ENCODE measurements at places on chromosomes 6 and 20.

DNA sequence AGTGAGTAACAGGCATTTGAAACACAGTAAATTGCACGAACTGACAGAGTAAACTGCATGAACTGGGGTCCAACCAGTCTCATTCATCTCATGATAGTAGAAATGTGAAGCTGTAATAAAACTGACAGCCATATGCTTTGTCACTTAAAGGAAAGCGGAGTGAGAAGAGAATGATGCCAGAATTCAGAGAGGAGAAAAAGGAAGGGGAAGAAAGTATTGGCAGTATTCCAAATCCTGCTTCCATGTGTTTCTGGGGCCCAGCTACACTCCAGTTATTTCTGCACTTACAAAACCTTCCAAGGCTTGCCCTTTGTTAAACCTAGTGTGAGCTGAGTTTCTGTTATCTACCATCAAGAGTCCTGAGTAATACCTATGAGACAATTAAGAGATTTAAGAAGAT is 17.2 kb downstream of the SNX14 start:
- DNase-seq, result no peak

DNA sequence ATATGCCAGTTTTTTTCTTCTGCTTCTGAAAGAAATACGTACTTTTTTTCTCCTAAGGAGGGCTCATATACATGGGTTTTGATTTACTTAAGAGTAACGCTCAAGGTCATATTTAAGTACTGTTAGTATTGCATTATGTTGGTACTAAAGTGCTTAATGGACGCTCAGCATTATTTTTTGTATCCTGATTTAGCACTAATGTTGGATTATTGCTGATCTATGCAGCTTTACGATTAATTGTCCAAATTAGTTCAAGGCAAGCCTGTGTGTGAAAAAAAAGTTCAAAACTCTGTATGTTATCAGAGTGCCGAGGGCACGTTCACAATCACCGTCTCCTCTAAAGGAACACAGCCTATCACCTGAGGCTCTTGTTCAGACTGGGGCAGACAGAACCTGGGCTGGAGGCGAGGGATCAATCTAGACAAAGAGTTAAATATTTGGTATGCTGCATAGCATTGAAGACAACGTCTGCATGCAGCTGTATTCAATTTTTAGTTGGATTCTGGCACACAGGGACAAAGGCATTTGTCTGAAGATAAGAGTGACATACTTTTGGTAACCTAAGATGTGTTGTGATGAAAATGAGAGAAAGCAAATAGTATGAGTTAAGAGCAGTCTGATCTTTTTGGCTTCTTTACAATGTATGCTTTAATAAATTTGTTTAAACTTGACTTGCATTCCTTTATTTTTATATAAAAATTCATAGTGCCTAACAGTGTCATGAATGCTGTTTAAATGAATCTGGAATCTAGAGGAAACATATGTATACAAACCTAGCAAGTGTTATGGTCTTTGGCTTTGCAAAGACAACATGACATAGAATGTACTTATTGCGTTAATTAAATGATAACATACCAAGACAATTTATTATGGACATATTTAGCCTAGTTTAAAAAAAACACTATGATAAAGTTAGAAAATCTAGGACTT is 341.2 kb downstream of the SAMD5 start:
- DNase-seq, result no peak

- DNase-seq, result no peak
Measured at GRCh38 chr20:39067526-39068216, 105.5 kb downstream of the DHX35 start.

GRCh38 chr6:149150801-149151398 is 166.6 kb upstream of the TAB2 start:
- peak; percentile 60 for DNase-seq

DNA sequence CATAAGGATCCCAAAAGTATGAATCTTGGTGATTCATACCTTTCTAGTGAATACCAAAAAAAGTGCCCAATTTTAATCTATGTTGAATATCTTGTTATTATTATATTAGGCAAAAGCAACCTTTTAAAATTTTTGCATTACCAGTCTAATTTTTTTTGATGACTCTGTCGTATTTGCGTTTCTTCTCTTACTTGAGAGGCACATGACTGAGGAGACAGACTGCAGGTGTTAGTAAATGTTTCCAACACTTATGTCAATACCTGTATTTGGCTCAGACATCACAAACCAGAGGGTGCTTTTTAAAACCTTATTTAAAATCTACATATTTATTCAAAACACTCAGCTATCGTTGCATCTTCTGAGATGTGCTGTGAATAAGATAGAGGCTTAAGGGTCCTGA is 27.1 kb downstream of the ID4 start:
- DNase-seq, result no peak

DNA sequence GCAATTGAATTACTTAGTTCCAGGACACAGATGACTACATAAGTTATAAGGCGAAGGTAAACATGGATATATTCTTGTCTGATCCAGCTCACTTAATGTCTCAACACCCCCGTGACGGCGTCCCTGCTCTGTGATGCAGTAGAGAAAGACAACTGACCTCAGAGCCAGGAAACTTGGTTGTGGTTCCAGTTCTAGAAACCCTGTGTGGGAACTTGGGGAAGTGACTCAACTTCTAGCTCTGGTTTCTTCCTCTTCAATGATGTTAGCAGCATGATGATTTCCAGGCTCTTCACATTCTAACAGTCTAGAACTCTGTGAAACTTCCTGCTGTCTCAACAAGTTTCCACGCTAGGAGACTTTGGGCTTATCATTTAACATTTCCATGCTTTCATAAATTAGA is 18.4 kb downstream of the LAMA4 start:
- no peak for DNase-seq

DNA sequence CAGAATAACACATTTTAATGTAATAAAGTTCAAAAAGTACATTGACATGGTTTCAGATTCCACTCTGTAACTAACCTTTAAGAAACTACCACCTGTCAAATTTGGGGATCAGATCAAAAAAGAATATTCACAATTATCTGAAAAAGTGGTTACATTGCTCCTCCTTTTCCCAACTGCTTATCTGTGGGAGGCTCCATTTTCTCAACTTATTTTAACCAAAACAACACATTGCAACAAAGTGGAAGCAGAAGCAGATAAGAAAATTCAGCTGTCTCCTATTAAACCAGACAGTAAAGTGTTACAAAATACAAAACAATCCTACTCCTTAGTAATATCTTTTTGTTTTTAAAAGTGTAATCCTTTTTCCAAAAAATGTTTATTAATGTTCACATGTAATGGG is 61.4 kb downstream of the PDSS2 start:
- no peak for DNase-seq

GRCh38 chr6:130697995-130698535 is 129.1 kb upstream of the SMLR1 start:
- DNase-seq, result peak; percentile 77

DNA sequence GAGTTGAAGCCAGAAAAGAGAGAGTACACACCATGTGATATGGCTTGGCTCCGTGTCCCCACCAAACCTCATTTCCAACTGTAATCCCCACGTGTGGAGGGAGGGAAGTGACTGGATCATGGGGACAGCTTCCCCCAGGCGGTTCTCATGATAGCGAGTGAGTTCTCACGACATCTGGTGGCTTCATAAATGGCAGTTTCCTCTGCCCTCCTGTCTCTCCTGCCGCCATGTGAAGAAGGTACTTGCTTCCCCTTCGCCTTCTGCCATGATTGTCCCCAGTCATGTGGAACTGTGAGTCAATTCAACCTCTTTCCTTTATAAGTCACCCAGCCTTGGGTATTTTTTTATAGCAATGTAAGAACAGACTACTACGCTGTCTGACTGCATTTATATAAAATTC is 40.3 kb downstream of the TAF4 start:
- no peak for DNase-seq

DNA sequence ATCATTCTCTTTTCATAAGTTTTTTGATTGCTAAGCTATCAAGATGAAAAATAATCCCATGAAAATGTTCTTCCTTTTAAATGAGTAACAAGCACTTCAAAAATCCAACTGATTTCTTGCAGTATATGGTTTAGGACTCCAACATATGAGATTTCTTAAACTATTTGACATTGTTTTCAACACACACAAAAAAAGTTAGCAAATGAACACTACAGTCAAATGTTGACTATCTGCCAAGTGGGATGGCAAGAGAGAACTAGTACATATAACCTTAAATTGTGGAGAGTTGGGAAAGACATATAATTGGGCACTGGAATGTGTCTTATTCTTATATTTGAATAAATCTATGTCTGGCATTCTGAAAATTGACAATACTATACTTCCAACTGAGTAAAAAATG is 15.6 kb downstream of the COL21A1 start:
- no peak for DNase-seq

- DNase-seq, result no peak
Measured at GRCh38 chr6:87798393-87799278, 96.6 kb upstream of the AKIRIN2 start.

GRCh38 chr6:154629127-154629526 is 104.1 kb upstream of the SCAF8 start:
- no peak for DNase-seq

DNA sequence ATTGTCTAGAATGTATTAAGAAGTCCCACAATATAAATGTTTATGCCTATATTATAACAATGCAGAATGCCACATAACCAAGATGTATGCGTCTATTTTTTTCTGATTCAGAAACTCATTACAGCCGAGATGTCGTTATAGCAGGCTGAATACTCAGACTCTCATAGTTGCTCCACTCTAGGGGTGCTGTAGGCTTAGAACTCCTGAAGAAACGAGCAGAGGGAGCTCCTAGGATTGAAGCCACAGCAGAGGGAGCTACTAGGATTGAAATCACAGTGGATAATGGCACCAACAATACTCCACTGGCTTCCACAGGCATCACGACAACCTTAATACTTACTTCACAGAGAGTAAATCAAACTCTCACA is 208.9 kb downstream of the KIF16B start:
- no peak for DNase-seq

DNA sequence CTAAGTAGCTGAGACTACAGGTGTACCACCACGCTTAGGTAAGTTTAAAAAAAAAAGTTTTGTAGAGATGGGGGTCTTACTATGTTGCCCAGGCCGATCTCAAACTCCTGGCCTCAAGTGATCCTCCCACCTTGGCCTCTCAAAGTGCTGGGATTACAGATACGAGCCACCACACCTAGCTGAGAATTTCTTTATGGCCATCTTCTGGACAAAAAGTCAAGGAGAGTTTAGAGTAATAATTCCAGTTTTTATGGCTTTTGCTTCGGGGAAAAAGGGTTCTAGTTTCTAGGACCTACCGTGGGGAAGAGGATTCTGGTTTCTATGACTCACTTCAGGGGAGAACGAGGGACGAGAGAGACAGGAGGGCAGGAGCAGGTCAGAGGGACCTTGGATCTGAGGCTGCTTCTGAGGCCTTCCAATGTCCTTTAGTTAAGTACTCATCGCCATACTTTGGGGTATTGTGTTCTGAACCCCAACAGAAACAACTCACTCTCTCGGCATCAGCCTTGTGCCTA is 69.3 kb upstream of the IER3 start:
- DNase-seq, result no peak

GRCh38 chr6:45609141-45609638 is 231.5 kb upstream of the SUPT3H start:
- DNase-seq, result no peak

GRCh38 chr6:111050261-111051023 is 36.9 kb upstream of the SLC16A10 start:
- no peak for DNase-seq
